ENCODE measurements at places on chromosomes 6 and 20.
A peak's percentile ranks its signal among the peaks of the same experiment; 100 is the strongest.

- DNase-seq, result peak; percentile 75
These were observed 158.1 kb downstream of the DTNBP1 start for GRCh38 chr6:15504581-15505350.

DNA sequence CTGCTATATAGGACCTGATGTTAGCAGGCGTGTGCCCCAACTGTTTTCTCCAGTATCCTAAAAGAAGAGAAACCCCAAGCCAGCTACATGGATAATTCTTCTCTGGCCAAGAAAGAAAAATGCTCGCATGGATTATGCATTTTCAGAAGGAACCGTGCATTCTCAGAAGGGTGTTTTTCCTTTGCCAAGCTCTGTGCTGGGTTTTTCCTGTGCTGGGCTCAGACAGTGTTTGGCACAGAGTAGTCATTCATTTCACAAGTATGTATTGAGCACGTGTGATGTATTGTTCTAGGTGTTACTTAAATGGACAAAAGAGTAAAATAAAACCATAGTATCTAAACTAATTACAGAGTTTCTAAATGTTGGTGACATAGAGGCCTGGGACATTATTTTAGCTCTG, 62.7 kb upstream of the ZNF133 start:
- no peak for DNase-seq

- peak; percentile 80 for DNase-seq
These were observed 58.9 kb downstream of the RREB1 start for GRCh38 chr6:7166410-7167293.

DNA sequence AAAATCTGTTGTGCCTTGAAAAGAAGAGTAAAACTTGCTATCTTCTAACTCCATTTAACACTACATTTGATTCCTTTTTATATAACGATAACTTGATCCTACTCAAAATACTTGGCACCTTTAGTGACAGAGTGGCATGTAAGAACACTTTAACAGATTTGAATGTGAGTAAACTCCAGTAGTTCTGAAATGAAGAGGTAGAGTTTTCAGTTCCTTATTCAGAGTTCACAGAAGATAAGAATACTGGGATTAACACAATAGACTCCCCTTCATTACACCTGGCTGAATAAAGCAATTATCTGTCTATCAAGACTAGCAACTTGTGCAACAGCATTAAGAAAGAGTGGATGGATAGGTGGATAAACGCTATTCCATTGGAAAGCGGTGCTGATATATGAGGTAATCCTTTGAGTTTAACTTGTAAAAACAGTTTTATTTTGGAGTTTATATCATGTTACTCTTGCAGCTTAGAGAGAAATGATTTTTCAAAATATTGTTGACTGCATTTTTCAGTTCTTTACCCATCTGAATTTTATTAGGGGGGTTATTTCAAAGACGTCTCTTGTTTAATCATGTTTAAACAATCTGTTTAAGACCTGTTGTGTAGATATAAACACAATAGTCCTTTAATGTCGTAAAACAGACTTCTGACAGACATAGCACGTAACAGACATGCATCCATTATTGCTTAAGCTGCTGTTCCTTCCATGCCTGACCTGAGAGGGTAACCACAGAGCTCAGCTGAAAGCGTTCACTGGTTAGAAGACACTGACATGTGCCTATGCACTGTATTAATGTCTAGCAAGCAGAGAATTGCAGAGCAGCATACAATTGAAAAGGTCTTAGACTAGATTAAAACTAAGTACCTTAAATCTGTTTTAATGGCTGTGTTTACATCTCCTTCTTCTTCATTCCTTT, 102.4 kb upstream of the SUPT3H start:
- no peak for DNase-seq

DNA sequence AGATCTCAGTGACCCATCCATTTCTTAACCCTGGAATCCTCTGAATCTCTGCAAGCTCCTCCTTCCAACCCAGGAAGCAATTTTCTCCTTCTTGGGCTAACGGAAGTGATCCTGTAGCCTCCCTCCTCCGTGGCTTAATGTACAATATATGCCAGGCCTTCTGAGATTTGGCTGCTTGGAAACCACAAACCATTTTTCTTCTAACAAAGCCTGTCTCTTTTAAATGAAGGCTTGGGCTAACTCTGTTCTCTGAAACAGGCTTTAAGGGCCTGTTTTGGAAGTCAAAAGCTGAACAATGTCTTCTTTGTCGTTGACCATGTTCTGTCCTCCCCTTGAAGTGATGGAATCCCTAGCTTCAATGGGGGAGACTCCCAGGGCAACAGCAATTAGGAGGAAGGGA, 14.9 kb downstream of the FYN start:
- no peak for DNase-seq

DNA sequence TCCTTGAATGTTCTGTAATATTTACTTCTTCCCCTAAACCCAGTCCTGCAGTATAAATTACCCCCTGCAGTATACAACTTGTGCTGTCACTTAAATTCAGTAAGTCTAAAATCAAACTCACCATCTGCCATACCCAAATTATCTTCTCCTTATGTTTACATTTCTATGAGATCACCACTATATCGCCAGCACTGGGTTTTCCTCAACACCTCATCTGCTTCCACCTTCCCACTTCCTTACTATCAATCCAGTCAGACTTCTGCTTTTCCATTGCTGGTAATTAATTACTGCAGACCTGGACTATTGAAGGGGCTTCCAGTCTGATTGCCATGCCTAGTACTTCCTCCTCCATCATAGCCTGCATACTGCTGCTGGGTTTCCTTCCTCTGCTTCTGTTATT, 15.2 kb downstream of the EFHC1 start:
- no peak for DNase-seq

GRCh38 chr6:72412709-72413044, 209.2 kb upstream of the KCNQ5 start:
- no peak for DNase-seq

DNA sequence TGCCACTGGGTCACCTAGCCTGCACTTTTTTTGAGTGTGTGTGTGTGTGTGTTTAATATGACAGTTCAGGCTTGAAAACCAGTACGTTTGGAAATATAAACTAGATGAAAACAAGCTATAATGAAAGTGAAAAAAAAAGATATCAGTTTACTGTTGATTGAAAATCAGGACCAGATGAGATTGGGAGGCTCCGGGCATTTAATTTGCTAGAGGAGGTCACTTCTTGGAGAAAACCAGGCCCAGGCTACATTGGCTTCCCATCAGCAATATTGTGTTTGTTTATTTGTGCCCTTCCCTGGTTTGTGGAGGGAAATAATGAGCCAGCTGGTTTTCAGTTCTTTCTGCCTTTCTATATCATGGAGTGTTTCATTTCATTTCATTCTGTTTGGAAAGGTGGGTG, 246.6 kb upstream of the JAG1 start:
- no peak for DNase-seq

- no peak for DNase-seq
These were observed 7.1 kb downstream of the VNN2 start for GRCh38 chr6:132750455-132751248.

GRCh38 chr6:12324748-12325147, 34.6 kb downstream of the EDN1 start:
- no peak for DNase-seq

DNA sequence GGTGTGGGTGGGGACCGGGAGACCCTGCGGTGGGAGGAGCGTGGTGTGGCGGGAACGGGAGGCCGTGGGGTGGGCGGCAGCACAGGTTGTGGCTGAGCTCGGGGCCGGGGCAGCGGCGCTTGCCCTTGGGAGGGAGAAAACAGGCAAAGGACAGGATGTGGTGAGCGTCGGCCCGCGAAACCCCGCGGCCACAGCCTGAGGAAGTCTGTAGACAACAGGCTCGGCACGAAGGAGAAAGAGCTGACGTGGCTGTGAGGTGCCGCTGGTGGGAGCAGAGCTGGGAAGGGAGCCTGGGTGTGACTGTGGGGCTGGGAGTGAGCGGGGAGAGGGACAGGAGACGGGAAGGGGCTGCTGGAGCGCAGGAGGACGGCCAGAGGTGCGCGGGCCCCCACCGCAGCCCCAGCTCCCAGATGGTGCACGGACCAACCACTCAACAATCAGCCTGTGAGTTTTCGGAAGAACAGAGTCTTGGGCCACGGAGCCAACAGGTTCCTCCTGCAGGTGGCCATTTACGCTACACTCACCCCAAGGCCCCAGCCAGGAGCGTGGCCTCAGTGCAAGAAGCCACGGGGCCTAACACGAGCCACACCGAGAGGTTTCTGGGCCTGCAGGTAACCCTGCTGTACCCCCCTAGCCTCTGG, 202.8 kb downstream of the DLL1 start:
- peak; percentile 39 for DNase-seq

- no peak for DNase-seq
These were observed 145.2 kb upstream of the AKIRIN2 start for GRCh38 chr6:87847135-87847829.

- no peak for DNase-seq
These were observed 1.2 kb upstream of the DLGAP4 start for GRCh38 chr20:36304786-36305495.

- no peak for DNase-seq
These were observed 47.8 kb upstream of the TAGAP start for GRCh38 chr6:159092631-159093030.

GRCh38 chr20:60062431-60063047, 104.3 kb downstream of the CDH26 start:
- peak; percentile 10 for DNase-seq

DNA sequence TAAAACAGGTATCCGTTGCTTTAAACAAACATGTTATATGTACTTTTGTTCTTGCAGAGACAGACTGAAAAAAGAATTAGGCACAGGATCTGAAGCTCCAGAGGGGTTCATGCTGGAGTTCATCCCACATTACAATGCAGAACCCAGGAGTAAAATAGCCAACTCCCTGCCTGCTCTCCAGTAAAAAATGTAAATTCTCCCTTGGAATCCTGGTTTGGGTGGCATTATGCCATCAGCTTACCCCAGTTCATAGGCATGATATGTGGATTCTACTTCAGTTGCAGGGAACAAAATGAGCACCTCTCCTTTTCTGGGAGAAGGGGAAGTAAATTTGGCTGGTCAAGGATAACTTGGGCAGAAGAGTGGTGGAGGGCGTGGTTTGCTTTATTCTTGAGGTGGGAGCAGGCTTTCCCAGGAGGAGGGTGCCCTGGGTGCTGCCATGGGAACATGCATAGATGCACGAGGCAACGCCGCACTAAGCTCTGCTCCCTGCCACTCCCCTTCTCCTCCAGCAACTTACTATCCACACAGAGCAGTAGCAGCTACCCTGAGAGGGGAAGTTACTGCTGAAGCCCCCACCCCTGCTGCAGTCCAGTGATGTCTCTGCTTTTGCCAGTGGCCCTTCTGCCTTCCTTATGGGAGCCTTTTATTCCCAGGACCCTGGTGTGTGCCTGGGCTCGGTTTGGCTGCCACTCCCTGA, 71.6 kb upstream of the GLP1R start:
- no peak for DNase-seq

DNA sequence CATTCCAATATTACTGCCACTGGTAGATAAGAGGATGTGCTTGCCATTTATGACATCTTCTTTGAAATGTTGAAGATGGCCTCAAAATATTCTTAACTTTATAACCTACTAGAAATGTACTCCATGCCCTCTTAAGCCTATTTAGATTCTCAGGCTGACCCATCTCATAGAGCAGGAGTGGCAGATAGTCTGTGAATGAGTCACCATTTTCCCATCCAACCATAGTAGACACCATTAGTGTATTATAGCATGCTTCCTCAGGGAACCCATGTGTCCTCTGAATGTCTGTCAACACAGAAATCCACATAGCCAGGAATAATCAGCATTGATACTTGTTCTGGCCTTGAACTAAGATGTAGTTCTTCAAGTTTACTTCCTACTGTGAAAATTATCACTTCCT, 150.2 kb downstream of the IMPG1 start:
- no peak for DNase-seq

DNA sequence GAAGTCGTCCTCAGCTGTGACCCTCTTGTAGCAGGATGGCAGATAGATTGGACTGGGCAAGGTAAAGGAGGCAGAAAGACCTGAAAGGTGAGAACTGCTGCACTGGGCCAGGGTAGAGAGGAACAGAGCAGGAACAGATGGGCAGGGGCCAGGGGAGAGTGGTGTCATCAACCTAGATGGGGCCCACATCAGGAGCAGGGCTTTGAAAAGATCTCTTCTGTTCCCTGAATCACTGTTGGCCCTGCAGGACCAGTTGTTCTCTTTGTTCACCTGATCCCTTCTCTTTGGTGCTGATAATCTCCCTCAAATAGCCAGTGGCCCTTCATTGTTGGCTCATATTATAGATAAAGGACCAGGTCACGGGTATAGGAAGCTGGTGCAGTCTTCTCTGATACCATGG, 59.9 kb downstream of the DTD1 start:
- DNase-seq, result no peak

DNA sequence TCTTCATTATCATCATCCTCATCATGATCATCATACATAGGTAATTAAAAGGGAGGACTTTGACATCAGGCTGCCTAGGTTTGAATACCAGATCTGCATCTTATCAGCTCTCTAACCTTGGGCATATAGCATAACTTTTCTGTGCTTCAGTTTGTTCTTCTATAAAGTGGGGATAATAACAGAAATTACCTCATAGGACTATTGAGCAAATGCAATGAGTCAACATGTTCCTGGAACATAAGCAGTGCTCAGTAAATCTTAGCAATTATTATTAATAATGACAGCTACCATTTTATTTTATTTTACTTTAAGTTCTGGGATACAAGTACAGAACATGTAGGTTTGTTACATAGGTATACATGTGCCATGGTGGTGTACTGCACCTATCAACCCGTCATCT, 7.2 kb downstream of the C20orf202 start:
- DNase-seq, result no peak

GRCh38 chr20:55500130-55500529, 505.2 kb downstream of the CBLN4 start:
- DNase-seq, result no peak

DNA sequence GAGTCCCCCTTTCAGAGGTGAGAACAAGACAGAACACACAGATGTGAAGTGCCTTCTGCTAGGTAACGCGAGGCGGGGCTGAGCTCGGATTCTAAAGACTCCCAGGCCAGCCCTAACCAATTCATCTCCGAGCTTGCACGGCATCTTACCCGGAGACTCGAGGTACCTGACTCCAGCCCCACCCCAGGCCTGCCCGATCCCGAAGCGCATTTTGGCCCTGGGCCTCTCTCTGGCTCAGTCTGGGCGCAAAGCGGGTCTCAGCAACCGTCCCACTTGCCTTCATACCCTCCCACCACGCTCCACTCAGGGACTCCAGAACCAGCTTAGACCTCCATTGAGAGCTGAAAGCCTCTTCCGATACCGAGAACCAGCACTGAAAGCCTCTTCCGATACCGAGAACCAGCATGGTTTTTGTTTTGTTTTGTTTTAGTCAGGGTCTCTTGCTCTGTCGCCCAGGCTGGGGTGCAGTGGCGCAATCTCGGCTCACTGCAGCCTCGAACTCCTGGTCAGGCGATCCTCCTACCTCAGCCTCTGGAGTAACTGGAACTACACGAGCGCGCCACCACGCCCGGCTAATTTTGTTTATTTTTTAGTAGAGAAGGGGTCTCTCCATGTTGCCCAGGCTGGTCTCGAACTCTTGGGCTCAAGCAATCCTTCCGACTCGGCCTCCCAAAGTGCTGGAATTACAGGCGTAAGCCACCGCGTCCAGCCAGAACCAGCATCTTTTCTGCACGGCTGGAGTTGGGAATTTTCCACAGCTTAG, 557 bp upstream of the DYNLRB1 start:
- peak; percentile 62 for DNase-seq

All from left lobe of liver (tissue), 2 donors.